Right lobe of liver (tissue), 6 donors: ENCODE measurements at places on chromosomes 3 and 15. TPM values are rescaled to one million over a fixed set of nuclear protein-coding genes. Genes with fewer than 3 reads are reported as not detected.
A peak's percentile ranks its signal among the peaks of the same experiment; 100 is the strongest.

The C3orf70 gene
- 0.06 TPM for total RNA-seq

The GADL1 gene
- total RNA-seq, result not detected

The PARP9 gene
- total RNA-seq, result 38.0 TPM

GRCh38 chr3:12828751-12829150 lies 12.6 kb downstream of the RPL32 start:
- no peaks in the 10 kb centered on the region for H3K27me3 ChIP-seq
- H3K27ac ChIP-seq, result no peak overlapping the region
- DNase-seq, result no peak

- no peaks in the 10 kb centered on the region for H3K36me3 ChIP-seq
- H3K4me1 ChIP-seq, result no peaks in the 10 kb centered on the region
- no peaks in the 10 kb centered on the region for H3K27me3 ChIP-seq
Measured at GRCh38 chr3:62329971-62330370, 43.4 kb downstream of the FEZF2 start.

GRCh38 chr3:188684276-188684675 lies 487.5 kb upstream of the TPRG1 start:
- H3K27me3 ChIP-seq, result no peaks in the 10 kb centered on the region
- no peak overlapping the region for H3K4me3 ChIP-seq
- H3K27ac ChIP-seq, result no peak overlapping the region
- H3K4me1 ChIP-seq, result no peaks in the 10 kb centered on the region
- DNase-seq, result no peak

GRCh38 chr3:15726881-15727280 lies 70.9 kb downstream of the ANKRD28 start:
- no peaks in the 10 kb centered on the region for H3K27me3 ChIP-seq
- no peaks in the 10 kb centered on the region for H3K4me1 ChIP-seq
- no peak overlapping the region for H3K4me3 ChIP-seq
- DNase-seq, result no peak

- no peaks in the 10 kb centered on the region for H3K27me3 ChIP-seq
- no peaks in the 10 kb centered on the region for H3K4me1 ChIP-seq
- DNase-seq, result peak; percentile 83
Measured at GRCh38 chr3:123155471-123156011, 46.2 kb upstream of the SEC22A start.

DNA sequence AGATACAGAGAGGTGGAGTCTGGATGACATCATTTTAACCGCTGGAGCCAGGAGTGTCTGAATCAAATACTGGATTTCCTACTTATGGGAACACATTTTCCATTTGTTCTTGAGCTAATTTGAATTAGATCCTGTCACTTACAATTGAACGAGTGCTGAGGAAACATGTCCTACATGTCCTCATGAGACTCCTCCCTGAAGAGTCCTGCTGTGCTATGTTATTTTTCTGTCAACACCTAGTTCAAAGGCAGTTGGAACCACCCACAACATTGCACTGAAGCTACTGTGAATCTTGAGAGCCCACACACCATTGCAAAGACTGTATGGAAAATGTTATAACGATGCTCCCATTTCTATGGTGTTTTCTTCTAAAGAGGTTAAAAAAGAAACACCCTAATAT lies 123.5 kb upstream of the CRBN start:
- H3K27ac ChIP-seq, result no peak overlapping the region
- no peak for DNase-seq
- no peaks in the 10 kb centered on the region for H3K36me3 ChIP-seq
- no peaks in the 10 kb centered on the region for H3K4me1 ChIP-seq

- no peaks in the 10 kb centered on the region for H3K27me3 ChIP-seq
- H3K27ac ChIP-seq, result no peak overlapping the region
- H3K4me1 ChIP-seq, result no peaks in the 10 kb centered on the region
- H3K4me3 ChIP-seq, result no peak overlapping the region
- peaks cover 10% of the 10 kb centered on the region for H3K36me3 ChIP-seq
- no peak for DNase-seq
Measured at GRCh38 chr3:105656651-105657504, 211.9 kb downstream of the CBLB start.

DNA sequence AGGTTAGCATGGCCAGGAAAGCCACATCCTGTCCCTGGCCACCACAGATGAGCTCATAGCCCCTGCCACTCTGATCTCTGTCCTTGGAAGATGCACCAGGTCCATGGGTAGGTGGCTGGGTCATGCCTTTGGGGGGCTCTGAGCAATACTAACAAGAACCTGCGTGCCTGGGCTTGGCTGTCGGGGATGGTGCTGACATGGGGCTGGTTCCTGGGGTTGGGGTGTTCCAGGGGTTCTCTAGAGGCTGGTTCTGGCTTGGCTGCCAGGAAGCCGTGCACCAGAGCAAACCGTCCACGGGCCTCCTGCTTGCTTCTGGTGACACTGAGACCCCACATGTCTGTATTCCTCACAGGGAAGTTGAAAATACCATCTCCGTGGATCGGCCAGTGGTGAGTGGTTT lies 44.1 kb downstream of the CAPN3 start:
- no peaks in the 10 kb centered on the region for H3K27me3 ChIP-seq
- H3K4me1 ChIP-seq, result peaks cover 28% of the 10 kb centered on the region
- no peak for DNase-seq

DNA sequence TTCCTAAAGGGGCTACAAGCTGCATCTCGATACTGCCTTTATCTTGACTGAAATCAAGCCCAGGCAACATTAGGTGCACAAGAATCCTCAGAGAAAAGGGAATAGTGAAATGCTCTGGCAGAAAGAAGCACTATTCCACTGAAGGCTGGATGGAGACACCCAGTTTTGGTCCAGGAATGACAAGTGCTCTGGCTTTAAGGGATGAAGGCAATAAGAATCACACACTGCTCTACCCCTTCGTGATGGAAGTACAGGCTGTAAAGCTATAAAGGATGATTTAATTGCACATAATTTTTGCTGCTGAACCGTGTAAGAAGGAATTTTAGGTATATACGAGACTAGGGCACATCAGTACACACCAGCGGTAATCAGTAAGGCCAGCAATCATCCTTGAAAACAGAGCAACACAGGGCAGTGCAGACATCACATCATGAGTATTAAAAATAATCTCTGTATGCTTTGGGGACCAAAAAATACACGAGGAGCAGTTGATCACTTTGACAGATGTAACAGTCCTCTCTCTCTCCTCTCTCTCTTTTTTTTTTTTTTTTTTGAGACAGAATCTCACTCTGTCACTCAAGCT lies 414.6 kb upstream of the TBL1XR1 start:
- H3K4me3 ChIP-seq, result no peak overlapping the region
- H3K27me3 ChIP-seq, result no peaks in the 10 kb centered on the region
- H3K4me1 ChIP-seq, result no peaks in the 10 kb centered on the region
- DNase-seq, result no peak
- no peaks in the 10 kb centered on the region for H3K36me3 ChIP-seq

- no peak for DNase-seq
- no peaks in the 10 kb centered on the region for H3K36me3 ChIP-seq
- H3K27ac ChIP-seq, result no peak overlapping the region
- H3K4me3 ChIP-seq, result no peak overlapping the region
Measured at GRCh38 chr3:96863129-96863740, 48.8 kb downstream of the EPHA6 start.

DNA sequence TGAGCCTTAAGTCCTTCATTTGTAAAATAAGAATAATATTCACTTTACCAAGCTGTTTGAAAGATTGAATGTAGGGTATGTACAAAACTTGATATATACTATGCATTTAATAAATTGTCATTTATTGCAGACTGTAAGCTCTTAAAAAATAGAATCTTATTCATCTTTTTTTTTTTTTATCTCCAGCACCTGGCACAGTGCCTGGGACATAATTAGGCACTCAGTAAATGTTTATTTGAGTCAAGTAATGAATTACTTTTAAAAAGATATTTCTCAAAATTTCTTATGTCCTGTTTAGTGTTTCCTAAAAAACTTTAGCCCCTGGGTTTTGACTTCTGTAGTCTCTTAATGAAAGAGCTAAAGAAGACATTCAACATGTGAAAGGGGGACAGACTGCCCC lies 71.7 kb downstream of the TOP2B start:
- no peaks in the 10 kb centered on the region for H3K27me3 ChIP-seq
- no peak for DNase-seq
- no peaks in the 10 kb centered on the region for H3K4me1 ChIP-seq
- H3K4me3 ChIP-seq, result no peak overlapping the region
- no peak overlapping the region for H3K27ac ChIP-seq

- peaks cover 4% of the 10 kb centered on the region for H3K36me3 ChIP-seq
- no peak for DNase-seq
- no peaks in the 10 kb centered on the region for H3K4me1 ChIP-seq
- H3K27me3 ChIP-seq, result no peaks in the 10 kb centered on the region
- no peak overlapping the region for H3K27ac ChIP-seq
- no peak overlapping the region for H3K4me3 ChIP-seq
Measured at GRCh38 chr3:10244009-10244408, 4.2 kb upstream of the TATDN2 start.

DNA sequence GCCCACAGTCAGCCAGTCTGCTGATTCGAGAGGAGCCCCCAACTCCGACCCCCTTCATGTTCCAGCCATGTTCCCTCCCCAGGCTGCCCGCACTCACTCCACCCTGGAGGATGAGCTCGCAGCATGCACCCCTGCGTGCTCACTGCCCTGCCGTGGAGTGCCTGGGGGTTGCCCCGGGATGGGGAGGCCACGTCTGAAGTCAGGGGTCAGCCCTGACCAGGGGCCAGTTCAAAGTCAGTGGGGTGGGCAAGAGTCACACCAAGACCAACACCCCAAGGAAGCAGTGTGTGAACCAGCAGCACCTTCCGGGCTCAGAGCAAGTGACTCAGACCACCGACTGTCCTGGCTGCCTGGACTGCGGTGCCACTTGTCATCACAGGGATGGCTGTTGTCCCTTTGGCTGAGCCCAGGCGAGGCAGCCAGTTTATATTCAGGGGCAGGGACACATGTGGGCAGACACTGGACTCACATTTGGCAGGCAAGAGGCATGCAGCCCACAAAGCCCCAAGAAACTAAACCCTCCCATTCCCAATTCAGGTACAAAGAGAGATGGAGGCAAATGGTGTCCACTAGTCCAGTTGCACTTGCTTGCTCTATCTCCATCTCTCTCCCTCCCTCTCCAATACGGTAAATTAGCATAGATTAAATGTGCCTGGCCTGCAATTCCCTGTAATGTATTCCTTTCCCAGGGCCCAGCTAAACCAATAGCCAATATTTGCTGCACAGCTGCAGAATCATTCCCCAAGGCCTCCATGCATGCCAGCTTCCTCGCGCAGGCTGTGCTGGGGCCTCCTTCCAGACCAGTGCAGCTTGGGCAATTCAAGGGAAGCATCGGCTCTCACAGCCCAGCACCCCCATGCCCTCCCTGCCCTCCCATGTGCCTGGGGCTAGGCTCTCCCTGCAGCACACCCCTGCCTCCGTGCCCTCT lies 135.7 kb upstream of the IQSEC1 start:
- no peaks in the 10 kb centered on the region for H3K27me3 ChIP-seq
- DNase-seq, result peak; percentile 49
- no peak overlapping the region for H3K4me3 ChIP-seq
- H3K36me3 ChIP-seq, result no peaks in the 10 kb centered on the region
- H3K27ac ChIP-seq, result no peak overlapping the region
- no peaks in the 10 kb centered on the region for H3K4me1 ChIP-seq
